Activated CD8-positive, alpha-beta memory T cell treated with anti-CD3 and anti-CD28 coated beads for 48 hours (primary cell): ENCODE measurements at places on chromosomes 3 and 15.

GRCh38 chr15:85943791-85944190 is 135.9 kb upstream of the AGBL1 start:
- no peak for DNase-seq

- DNase-seq, result no peak
Measured at GRCh38 chr3:43503067-43503728, 118.6 kb downstream of the ANO10 start.

GRCh38 chr3:2937592-2937991 is 172.6 kb downstream of the IL5RA start:
- no peak for DNase-seq

GRCh38 chr15:48565560-48566482 is 79.7 kb downstream of the FBN1 start:
- no peak for DNase-seq

GRCh38 chr3:159911664-159912037 is 77.0 kb upstream of the IL12A start:
- DNase-seq, result no peak

DNA sequence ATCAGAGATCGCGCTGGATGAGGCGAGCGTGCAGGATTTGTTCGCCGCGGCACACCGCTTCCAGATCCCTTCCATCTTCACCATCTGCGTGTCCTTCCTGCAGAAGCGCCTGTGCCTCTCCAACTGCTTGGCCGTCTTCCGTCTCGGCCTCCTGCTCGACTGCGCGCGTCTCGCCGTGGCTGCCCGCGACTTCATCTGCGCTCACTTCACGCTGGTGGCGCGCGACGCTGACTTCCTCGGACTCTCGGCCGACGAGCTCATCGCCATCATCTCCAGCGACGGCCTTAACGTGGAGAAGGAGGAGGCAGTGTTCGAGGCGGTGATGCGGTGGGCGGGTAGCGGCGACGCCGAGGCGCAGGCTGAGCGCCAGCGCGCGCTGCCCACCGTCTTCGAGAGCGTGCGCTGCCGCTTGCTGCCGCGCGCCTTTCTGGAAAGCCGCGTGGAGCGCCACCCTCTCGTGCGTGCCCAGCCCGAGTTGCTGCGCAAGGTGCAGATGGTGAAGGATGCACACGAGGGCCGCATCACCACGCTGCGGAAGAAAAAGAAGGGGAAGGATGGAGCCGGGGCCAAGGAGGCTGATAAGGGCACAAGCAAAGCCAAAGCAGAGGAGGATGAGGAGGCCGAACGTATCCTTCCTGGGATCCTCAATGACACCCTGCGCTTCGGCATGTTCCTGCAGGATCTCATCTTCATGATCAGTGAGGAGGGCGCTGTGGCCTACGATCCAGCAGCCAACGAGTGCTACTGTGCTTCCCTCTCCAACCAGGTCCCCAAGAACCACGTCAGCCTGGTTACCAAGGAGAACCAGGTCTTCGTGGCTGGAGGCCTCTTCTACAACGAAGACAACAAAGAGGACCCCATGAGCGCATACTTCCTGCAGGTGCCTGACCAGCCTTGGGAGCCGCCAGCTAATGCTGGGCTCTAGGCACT is 819 bp downstream of the KLHL40 start:
- DNase-seq, result no peak
